ENCODE measurements at places on chromosomes 1 and 21. TPM values are rescaled to one million over a fixed set of nuclear protein-coding genes. Genes with fewer than 3 reads are reported as not detected.

Gene ATP1A2
- not detected for polyA plus RNA-seq

Gene HSPB7
- polyA plus RNA-seq, result not detected

Gene DEPDC1
- 0.31 TPM for polyA plus RNA-seq

Gene SLFNL1
- 0.44 TPM for polyA plus RNA-seq

DNA sequence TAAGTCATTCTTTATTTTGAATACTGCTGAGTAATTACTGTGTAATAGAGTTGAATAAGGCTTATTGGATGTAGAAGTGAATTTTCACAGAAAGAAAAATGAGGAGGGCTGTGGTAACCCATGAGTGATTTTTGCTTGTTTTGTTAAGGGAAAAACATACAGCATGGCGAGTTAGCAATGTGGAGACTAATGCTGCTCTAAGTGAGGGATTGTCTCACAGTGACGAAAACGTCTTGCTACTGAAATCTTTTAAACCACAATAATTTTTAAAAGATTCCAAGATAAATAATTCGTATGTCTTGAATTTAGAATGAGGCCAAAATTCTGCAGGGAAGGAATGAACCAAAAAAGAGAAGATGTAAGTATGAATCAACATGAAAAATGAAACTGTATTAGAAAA lies 16.2 kb upstream of the PLA2G4A start:
- H3K4me1 ChIP-seq, result no peaks in the 10 kb centered on the region
- no peak overlapping the region for H3K27ac ChIP-seq
- DNase-seq, result no peak
- no peaks in the 10 kb centered on the region for H3K36me3 ChIP-seq

- DNase-seq, result no peak
- H3K27me3 ChIP-seq, result no peaks in the 10 kb centered on the region
- H3K4me3 ChIP-seq, result no peak overlapping the region
- H3K36me3 ChIP-seq, result no peaks in the 10 kb centered on the region
- H3K4me1 ChIP-seq, result no peaks in the 10 kb centered on the region
Measured at GRCh38 chr1:197464044-197464443, 196.0 kb downstream of the CRB1 start.

GRCh38 chr1:67097305-67097704 lies 37.5 kb downstream of the C1orf141 start:
- no peaks in the 10 kb centered on the region for H3K36me3 ChIP-seq
- H3K27ac ChIP-seq, result no peak overlapping the region
- no peak for DNase-seq
- no peak overlapping the region for H3K4me3 ChIP-seq
- H3K27me3 ChIP-seq, result no peaks in the 10 kb centered on the region

- no peaks in the 10 kb centered on the region for H3K27me3 ChIP-seq
- no peak overlapping the region for H3K4me3 ChIP-seq
- no peak overlapping the region for H3K27ac ChIP-seq
- H3K36me3 ChIP-seq, result no peaks in the 10 kb centered on the region
- no peaks in the 10 kb centered on the region for H3K4me1 ChIP-seq
- DNase-seq, result no peak
Measured at GRCh38 chr21:15257646-15258045, 192.8 kb upstream of the NRIP1 start.

DNA sequence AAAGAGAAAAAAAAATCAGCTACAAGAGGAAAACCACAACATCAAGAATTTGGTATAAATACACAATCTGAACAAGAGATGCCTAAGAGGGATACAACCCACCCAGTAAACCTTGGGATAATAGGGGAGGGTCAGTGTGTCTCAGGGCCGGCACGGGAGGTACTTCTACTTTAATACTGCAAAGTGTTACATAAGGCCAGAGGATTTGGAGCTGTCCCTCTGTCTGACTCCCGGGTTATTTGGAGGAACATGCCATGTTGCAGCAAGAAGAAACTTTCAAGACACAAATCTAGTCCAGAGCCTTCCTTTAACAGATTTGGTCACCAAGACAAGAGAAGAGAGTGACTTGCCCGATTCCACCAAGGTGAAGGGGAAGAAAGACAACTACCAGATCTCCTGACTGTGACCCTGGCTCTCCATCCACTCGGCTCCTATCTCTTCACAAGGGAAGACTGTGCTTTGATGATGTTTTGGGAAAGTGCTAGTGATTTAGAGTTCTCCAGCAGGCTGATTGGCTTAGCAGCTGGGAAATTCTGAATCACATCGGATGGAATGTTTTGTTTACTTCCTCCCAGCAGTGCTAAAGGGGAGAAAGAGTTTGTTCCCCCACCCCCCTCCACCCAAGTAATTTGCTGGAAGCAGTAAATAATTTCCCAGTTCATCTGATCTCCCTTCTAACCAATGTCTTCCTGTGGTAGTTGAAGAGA lies 29.3 kb downstream of the SGIP1 start:
- no peaks in the 10 kb centered on the region for H3K4me1 ChIP-seq
- H3K27me3 ChIP-seq, result no peaks in the 10 kb centered on the region
- no peaks in the 10 kb centered on the region for H3K36me3 ChIP-seq
- H3K4me3 ChIP-seq, result no peak overlapping the region
- no peak for DNase-seq
- H3K27ac ChIP-seq, result no peak overlapping the region

- no peak for DNase-seq
- no peaks in the 10 kb centered on the region for H3K27me3 ChIP-seq
- no peak overlapping the region for H3K4me3 ChIP-seq
- no peaks in the 10 kb centered on the region for H3K36me3 ChIP-seq
Measured at GRCh38 chr1:235093013-235093695, 35.5 kb downstream of the TOMM20 start.
